SJCRH30 (cell line): ENCODE measurements at places on chromosomes 7 and 10. TPM values are rescaled to one million over a fixed set of nuclear protein-coding genes. Genes with fewer than 3 reads are reported as not detected.
A peak's percentile ranks its signal among the peaks of the same experiment; 100 is the strongest.

GRCh38 chr10:105540381-105540780 lies 899.3 kb downstream of the SORCS3 start:
- 0 out of 2 replicates have a peak, but pooled peaks cover 5% of the 10 kb centered on the region for H3K27me3 ChIP-seq
- no peak overlapping the region for H3K27ac ChIP-seq
- no peaks in the 10 kb centered on the region for H3K4me1 ChIP-seq
- H3K36me3 ChIP-seq = no peaks in the 10 kb centered on the region

DNA sequence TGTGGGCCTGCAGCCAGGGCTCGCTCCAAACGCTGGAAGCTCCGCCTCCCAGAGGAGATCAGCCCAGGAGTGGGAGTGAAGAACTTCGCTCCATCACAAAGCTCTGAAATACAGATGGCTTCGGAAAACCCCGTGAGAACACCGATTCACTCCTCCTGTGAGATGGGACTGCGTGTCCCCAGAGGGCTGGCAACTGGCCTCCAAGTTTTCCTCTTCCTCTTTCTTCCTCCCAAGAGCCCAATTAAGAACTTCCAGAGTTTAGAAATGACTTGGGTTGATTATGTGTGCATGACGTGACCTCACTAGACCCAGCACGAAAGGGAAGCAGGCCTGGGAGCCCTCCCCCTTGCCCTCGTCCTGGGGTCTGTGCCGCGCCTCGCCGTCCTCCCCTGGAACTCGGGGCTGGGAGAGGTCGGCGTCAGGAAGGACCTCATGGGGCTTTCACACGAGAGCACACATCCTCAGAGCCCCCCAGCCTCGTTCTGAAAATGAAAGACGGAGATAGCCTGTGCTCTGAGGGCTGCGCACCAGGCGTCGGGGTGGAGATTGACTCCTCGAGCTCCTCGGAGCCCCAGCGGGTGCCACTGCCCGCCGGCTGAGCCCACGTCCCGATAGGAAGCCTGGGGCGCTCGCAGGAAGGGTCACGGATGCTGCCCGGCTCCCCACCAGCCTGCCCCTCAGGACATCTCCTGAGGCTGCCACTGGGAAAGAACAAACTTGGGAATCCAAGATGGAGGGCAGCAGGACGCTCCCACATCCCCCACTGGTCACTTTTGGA lies 37.8 kb downstream of the PTPRN2 start:
- H3K27ac ChIP-seq = no peak overlapping the region
- H3K36me3 ChIP-seq = no peaks in the 10 kb centered on the region
- no peak overlapping the region for H3K4me3 ChIP-seq
- no peaks in the 10 kb centered on the region for H3K4me1 ChIP-seq
- no peak for DNase-seq

- no peak for DNase-seq
- 0 out of 2 replicates have a peak, but pooled peaks cover 3% of the 10 kb centered on the region for H3K4me1 ChIP-seq
- no peak within 1 kb of the TSS for H3K27ac ChIP-seq
- no peaks in the 10 kb centered on the region for H3K27me3 ChIP-seq
- no peaks in the 10 kb centered on the region for H3K36me3 ChIP-seq
Observed at GRCh38 chr10:80356563-80356988, at the start of the genes DYDC1 and DYDC2. Gene DYDC1, minus strand, starts transcription at chr10:80356755. Its CDS starts 4,154 bp downstream, at chr10:80352601. Gene DYDC2, plus strand, starts transcription at chr10:80356781. Its CDS starts 5,663 bp downstream, at chr10:80362444.

GRCh38 chr7:29364661-29365060 lies 170.1 kb downstream of the CHN2 start:
- no peak overlapping the region for H3K27ac ChIP-seq
- no peaks in the 10 kb centered on the region for H3K36me3 ChIP-seq
- no peak for DNase-seq
- no peaks in the 10 kb centered on the region for H3K27me3 ChIP-seq

Gene ATP5MK
- total RNA-seq = 307 and 321 TPM in 2 replicates

- no peak overlapping the region for H3K4me3 ChIP-seq
- no peak for DNase-seq
- H3K36me3 ChIP-seq = no peaks in the 10 kb centered on the region; the same call in 1 of the 2 replicates
- H3K4me1 ChIP-seq = no peaks in the 10 kb centered on the region
- no peak overlapping the region for H3K27ac ChIP-seq
Observed at GRCh38 chr7:43621729-43622448, 39.0 kb downstream of the STK17A start.

DNA sequence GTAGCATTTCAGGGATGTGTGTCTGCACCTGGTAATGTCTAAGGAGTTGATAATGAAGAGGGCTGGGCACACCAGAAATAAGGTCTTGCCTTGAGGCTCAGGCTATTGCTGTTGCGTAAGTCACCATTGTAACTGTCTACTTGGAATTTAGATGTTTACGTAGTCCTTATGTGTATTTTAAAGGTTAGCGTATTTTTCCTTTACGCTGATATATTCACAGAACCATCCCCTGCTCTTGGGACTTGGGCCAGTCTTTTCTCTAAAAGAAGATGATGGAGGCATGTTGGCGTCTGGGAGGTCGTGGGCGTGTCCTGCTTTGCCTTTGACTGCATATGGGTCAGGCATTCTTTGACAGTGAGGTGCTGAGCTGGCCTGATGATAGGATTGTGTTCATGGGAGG lies 14.7 kb downstream of the WDR37 start:
- H3K4me1 ChIP-seq = no peaks in the 10 kb centered on the region
- H3K36me3 ChIP-seq = no peaks in the 10 kb centered on the region; the same call in 1 of the 2 replicates
- H3K4me3 ChIP-seq = no peak overlapping the region
- no peaks in the 10 kb centered on the region for H3K27me3 ChIP-seq
- DNase-seq = no peak

- no peaks in the 10 kb centered on the region for H3K4me1 ChIP-seq
- H3K27me3 ChIP-seq = peaks cover 3% of the 10 kb centered on the region; the same call in 1 of the 2 replicates
- no peaks in the 10 kb centered on the region for H3K36me3 ChIP-seq
- no peak for DNase-seq
Observed at GRCh38 chr7:122883049-122883680, 3.1 kb downstream of the CADPS2 start.

DNA sequence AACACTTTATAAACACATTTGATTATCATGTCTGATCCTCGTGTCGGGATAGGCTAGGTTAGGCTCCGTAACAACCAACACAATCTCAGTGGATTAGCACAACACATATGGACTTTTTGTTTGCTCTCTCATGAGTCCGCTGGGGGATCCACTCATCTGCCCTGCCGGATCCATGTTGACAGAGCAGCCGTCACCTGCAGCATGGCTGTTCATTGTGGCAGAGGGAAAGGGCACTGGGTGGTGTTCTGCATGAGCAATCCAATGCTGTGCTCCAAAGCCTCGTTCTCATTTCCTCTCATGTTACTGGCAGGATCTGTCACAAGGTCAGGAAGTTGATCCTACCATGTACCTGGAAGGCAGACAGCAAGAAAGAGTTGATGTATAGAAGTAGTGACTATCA lies 62.5 kb upstream of the RAPGEF5 start:
- H3K4me3 ChIP-seq = no peak overlapping the region
- no peaks in the 10 kb centered on the region for H3K27me3 ChIP-seq
- no peaks in the 10 kb centered on the region for H3K4me1 ChIP-seq
- DNase-seq = no peak
- no peaks in the 10 kb centered on the region for H3K36me3 ChIP-seq

- H3K36me3 ChIP-seq = no peaks in the 10 kb centered on the region
- no peak for DNase-seq
- no peaks in the 10 kb centered on the region for H3K27me3 ChIP-seq
- no peak overlapping the region for H3K4me3 ChIP-seq
Observed at GRCh38 chr10:113261161-113261560, 291.7 kb upstream of the HABP2 start.

Gene GALNT11
- 45.2 and 50.0 TPM in 2 replicates for total RNA-seq

Gene TDRD1
- 0.61 TPM in 2 replicates for total RNA-seq

- H3K4me3 ChIP-seq = peak overlapping the region; percentile 43
- no peaks in the 10 kb centered on the region for H3K27me3 ChIP-seq
- no peak overlapping the region for H3K27ac ChIP-seq
- H3K36me3 ChIP-seq = no peaks in the 10 kb centered on the region
Observed at GRCh38 chr10:93299606-93300287, 182.4 kb downstream of the MYOF start.
